T-helper 17 cell (primary cell): ENCODE measurements at places on chromosomes 16 and 17. TPM values are rescaled to one million over a fixed set of nuclear protein-coding genes. Genes with fewer than 3 reads are reported as not detected.

DNA sequence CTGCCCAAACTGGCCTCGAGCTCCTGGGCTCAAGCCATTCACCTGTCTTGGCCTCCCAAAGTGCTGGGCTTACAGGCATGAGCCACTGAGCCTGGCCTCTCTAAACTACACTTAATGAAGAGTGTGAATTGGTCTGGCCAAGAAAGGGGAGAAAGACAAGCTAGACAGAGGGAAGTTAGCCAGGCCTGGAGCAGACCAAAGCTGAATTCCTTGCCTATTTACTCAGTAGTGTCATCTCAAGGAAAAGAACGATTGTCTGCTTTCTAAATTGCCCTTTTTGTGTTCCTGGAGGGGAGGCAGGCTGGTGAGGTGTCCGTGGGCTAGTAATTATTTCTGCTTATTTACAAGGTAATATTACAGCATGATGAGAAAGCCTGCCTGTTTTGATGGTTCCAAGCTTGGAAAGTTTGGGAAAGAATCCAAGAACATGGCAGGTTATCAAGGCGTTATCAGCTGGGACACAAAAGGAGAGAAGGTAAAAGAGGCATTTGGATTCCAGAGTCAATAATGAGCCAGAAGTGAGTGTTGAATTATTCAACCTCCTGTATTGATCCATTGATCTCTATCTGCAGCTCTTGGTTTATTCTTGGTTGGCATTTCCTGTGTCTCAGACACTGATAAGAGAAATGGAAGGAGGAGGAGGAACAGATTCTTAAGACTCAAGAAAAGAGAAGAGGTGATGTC is 6.3 kb upstream of the CBFB start:
- no peak for DNase-seq

- no peak for DNase-seq
These were observed 13.9 kb downstream of the MMP2 start for GRCh38 chr16:55492756-55493380.

GRCh38 chr16:55754056-55754455 is 78.8 kb downstream of the CES1 start:
- DNase-seq, result no peak

The SLC2A4 gene
- not detected for total RNA-seq

The TSPOAP1 gene
- 32.8 TPM for total RNA-seq

The CENPT gene
- 77.0 TPM for total RNA-seq
